ENCODE measurements at places on chromosomes 7 and 10.

DNA sequence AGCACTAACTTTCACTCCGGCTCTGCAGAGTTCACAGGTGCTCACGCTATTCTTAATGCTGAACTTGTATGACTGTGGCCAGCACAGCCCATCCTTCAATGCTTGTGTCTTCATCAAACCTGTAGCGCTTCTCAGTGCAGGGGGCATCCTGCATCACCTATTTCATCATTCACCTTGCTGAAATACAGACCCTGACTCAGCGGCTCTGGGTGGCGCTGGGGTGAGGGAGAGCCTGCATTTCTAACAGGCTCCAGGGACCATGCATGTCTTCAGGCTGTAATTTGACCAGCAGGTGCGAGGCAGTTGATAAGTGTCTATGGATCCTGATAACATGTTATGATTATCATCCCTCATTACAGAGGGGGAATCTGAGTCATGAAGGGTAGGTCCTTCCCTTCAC, 89.3 kb downstream of the VOPP1 start:
- DNase-seq: no peak

DNA sequence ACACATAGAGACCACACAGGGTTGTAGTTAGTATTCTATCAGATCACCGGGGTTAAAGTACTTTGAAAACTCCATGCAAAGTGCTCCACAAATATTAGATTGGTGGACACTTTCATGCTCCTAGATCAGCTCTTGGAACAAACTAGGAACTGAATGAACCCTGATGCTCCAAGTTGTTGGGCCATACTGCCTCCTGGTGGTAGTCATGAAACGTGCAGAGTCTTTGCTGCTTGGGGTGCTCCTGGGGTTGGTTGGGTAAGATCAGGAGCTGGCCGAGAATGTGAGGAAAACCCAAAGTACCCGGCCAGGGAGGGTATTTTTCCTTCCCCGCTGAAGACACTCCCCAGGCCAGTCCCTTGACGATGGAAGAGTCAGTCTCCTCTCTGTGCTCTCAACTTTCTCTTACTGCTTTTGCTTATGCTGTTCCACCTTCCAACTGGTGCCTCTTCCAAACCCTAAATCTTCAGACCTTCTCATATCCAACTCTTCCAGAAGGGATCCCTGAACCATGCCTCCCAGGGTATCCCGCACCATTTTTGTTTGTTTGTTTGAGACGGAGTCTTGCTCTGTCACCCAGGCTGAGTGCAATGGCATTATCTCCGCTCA, 918 bp upstream of the RPEL1 start:
- DNase-seq: peak; percentile 38

DNA sequence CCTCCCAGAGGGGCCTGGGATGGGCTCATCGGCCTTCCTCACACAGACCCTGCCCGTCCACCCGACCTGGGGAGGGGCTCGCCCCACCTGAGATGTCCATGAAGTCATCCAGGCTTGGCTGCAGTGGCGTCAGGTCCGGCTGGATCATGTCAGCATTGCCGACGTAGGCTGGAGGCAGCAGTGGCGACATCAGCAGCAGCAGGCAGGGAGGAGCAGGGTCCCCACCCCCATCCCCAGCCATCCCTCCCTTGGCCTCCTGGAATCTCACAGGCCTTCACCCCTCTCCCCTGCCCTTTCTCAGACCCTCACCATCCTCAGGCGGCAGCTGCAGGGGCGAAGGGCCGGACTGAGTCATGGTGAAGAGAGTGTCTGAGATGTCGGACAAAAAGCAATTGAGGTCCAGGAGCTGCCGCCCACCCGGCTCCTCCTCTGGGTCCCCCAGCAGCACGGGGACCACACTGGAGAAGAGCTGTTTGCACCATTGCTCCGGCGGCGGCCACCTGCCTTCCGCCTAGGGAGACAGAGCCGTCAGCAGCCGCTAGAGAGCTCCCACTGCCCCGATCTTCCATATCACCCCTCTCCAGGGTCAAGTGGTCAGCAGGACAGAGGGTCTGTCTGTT, 18.6 kb downstream of the MLXIPL start:
- DNase-seq: no peak

DNA sequence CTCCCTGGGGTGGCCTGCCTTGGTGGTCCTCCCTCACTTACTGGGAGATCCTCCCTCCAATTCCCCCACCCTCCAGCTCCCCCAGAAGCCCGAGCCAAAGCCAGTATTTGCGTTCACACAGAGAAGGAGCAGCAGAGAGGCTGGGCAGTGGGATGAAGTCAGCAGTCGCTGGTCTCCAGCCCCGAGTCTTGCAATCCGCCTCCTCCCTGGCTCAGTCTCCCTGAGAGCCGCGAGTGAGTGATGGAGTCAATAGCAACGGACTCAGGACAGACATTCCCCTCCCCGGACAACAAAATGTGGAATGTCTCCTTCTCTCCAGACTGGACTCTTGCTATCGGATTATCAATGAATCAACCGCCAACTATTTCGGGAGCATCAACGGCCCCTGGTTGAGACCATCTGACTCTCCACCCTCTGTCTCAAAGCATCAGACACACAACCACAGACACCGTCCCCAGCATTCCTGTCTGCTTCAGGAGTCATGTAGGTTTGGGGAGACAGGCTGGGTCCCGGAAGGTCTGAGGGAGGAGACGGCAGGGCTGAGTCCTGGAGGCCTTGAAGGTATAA, 178.4 kb downstream of the SH3PXD2A start:
- DNase-seq: no peak

- DNase-seq: no peak
Observed at GRCh38 chr10:24983946-24984345, 31.5 kb upstream of the PRTFDC1 start.

DNA sequence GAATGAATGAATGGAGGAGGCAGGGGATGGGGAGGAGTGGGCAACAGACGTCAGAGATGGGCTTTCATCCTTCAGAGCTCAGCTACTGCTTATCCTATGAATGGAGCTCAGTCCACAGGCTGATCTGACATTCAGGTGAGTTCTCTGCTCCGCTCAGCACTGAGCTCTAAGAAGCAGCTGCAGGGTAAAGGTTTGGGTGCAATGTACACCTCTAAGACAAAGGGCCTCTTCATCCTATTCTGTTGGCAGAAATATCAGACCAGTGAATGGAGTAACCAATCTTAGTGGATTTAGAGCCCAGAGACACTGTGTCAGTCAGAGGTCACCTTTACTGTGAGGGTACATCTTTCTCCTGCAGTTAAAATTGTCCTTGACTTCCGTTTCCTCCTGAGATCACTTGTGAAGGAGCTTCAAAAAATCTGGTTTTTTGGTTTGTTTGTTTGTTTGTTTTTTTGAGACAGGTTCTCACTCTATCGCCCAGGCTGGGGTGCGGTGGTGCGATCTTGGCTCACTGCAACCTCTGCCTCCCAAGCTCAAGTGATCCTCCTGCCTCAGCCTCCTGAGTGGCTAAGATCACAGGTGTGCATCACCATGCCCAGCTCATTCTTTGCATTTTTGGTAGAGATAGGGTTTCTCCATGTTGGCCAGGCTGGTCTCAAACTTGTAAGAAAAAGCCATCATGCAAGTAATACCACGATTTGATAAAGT, 5.1 kb upstream of the CCZ1B start:
- no peak for DNase-seq

- peak; percentile 84 for DNase-seq
Observed at GRCh38 chr7:131107337-131108211, 220.1 kb upstream of the MKLN1 start.

DNA sequence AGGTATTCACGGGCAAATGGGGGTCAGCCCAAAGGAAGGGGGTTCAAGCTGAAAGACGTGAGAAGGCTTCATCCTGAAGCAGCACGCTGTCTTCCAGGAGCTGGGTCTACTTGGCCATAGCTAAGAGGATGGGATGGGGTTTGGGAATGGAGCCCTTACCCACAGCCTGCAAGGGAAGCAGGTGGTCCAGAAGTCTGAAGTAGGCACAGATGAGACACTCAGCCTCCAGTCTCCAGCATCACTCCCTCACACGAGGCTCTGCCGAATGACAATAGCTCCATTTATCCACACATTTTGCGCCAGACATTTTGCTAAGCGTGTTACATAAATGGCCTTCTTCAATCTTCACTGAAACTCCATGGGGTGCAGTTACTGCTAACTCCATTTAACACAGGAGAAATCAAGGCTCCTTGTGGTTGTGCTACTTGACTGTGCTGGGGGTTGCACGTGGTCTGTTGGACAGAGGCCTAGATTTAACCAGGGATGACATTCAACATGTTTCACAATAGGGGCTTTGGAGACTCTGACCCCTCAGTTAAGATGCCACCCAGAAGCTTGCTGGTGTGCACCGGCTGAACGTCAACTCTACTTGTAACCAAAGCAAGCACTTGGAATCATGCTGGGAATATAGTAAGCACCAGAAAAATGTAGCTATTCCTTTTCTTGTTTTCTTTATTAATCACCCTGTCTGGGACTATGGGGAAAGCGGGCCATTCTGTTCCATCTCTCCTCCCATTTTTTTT, 85.3 kb downstream of the FAM241B start:
- DNase-seq: no peak

DNA sequence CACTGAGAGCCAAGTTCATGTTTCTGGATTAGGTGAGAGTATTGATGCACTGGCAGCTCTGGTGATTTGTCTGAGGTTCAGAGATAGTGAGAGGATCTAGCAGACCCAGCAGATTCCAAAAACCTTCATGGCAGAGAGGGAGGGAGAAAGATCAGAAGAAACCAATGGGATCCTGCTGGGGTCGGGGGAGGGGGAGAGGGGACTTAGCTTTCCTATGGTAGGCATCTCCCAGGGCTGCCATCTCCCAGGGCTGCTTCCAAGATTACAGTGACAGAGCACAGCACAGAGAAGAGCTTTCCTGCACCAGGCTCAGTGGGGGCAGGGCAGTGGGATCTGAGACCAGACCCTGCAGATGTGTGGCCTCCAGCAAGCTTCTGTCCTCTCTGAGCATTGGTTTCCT, 76.8 kb upstream of the GDF10 start:
- DNase-seq: no peak

All from CD8-positive, alpha-beta T cell (primary cell).